ENCODE measurements at places on chromosomes 13 and 19.

- DNase-seq = no peak
Observed at GRCh38 chr19:40607311-40608239, 6.4 kb downstream of the LTBP4 start.

DNA sequence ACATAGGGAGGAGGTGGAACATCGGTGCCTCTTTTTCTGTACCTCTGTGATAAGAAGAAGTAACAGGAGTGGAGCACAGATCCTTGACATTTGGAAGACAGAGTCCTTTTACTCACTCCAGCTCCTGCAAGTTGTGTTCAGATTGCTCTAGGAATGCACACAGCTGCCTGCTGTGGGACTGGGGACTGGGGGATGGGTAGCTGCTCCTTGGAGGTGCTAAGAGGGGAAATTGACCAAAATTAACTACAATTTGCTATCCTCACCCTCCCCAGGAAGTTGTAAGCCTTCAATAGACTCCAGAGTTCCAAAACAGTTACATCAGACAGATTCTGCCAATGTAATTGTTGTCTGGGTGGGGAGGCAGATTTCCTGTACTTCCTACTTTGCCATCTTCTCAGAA is 317.9 kb downstream of the MTUS2 start:
- DNase-seq = no peak

GRCh38 chr13:30085087-30085486 is 222.3 kb downstream of the KATNAL1 start:
- no peak for DNase-seq

DNA sequence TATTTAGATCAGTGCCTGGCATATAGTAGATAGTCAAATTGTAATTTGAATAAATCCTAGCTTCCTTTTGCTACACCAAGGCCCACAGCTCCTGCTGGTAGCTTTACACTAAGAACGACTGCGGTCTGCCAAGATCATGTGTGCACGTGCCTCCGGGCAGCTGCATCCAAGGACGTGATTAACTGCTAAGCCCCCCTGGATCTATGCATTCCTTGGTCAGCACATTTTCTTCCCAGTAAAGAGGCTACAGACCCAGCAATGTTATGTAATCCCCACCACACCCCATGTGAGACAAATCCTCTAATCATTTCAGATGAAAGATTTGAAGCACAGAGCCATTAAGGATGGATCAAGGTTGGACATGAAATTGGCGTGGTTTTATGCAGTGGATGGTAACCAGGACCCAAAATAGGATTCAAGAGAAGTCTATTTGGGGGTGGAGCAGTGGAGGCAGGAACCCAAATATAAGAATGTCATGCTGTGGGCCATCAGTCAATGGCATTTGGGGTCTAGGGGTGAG is 65.2 kb upstream of the PEG3 start:
- no peak for DNase-seq

DNA sequence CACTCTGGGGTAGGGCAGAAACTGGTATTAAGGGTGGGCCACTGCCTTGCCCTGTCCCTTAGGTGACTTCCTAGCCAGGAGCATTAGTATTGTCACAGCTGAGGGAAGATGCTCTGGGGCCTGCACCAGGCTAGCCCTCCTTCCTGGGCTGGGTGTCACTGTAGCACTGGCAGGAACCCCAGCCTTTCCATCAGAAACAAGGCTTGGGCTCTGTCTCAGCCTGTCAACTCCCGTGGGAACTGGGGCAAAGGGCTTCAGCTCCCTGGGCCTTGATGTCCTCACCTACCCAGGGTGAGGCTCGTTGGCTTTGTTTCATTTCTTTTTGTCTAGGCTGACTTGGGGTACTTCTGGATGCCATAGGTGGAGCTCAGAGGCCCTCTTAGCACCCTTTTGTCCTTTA is 18.0 kb downstream of the PAF1 start:
- no peak for DNase-seq

- DNase-seq = no peak
Observed at GRCh38 chr13:41842036-41842620, 118.8 kb downstream of the VWA8 start.

DNA sequence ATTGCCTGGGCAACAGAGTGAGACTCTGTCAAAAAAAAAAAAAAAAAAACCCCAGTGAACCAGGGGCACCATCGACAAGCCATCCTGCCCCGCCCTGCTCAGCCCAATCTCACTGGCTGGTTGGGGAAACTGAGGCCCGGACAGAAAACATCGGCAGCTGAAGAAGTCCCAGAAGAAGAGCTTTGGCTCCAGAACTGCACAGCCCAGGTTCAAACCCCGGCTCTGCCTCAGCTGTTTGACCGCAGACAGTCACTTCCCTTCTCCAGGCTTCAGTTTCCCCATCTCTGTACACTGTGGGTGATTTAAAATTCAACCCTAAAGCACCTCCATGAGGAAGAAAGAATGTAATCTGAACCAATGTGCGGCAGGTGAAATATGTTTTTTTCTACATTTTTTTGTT is 9.4 kb upstream of the SEMA6B start:
- no peak for DNase-seq
